H7 (cell line): ENCODE measurements at places on chromosomes 16 and 17. TPM values are rescaled to one million over a fixed set of nuclear protein-coding genes. Genes with fewer than 3 reads are reported as not detected.

GRCh38 chr17:48751172-48751571 lies 22.6 kb upstream of the HOXB13 start:
- DNase-seq, result peak; percentile 51

DNA sequence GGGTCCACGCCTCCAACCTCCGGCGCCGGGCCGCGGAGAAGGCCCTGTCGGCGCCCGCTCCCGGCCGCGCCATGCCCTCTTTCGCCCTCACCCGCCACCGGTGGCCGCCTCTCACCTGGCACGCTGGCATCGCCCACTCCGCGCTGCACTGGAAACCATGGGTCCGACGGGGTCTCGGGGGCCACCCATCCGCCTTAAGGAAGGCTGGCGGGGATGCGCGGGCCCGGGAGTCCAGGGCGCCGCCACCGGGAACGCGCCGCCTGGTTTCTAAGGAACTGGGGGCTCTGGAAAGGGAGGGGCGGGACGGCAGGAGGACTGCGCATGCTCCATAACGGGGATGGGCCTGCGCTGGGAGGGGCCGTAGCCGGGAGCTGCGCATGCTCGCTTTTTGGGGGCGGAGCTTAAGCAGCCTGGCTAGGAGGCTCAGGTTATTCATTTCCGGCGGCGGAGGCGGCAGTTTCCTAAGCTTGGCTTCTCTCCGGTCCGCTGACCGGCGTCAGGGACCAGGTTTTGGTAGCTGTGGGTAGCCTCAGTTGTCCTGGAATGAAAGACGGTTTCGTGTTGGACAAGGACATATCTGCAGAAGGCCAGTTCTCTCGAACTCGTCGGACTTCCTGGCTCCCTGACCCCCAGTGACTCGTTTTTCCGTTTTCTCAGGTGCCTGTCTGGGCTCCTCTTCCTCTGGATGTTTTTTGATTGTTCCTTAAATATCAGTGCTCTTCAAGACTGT lies at the start of gene GFOD2:
GFOD2 (minus strand) TSS at position 269 of the 730 bp plus-strand sequence. CDS start 33,601 bp downstream, outside the sequence.
- peak; percentile 100 for DNase-seq

DNA sequence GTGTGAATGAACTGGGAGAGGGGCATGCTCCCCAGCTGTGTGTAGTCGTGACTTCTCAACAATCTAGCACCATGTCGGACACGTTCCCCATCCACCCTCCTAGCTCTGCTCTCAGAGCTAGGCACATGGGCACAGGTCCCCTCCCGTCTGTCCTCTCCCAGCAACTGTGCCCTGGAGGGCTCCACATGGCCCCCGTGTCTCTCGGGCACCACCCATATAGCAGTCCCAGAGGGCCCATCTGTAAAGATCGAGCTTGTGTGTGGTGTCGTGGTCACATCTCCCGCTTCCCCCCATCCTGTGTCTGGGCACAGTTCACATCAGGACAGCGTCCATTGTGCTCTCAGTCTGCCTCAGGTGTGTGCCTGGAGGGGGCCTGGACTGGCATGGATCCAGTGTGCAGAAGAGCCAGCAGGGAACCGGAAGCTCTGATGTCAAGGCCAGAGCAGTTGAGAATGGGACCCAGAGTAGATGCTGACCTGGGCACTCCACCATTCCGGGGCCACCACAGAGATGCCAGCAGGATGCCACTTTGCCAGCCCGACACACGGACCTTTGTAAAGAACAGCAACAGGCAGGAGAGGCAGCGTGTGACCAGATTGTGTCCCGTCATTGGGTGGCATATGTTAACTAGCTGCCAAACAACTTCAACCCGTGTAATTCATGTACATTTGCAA lies 55.7 kb downstream of the MARF1 start:
- no peak for DNase-seq

DNA sequence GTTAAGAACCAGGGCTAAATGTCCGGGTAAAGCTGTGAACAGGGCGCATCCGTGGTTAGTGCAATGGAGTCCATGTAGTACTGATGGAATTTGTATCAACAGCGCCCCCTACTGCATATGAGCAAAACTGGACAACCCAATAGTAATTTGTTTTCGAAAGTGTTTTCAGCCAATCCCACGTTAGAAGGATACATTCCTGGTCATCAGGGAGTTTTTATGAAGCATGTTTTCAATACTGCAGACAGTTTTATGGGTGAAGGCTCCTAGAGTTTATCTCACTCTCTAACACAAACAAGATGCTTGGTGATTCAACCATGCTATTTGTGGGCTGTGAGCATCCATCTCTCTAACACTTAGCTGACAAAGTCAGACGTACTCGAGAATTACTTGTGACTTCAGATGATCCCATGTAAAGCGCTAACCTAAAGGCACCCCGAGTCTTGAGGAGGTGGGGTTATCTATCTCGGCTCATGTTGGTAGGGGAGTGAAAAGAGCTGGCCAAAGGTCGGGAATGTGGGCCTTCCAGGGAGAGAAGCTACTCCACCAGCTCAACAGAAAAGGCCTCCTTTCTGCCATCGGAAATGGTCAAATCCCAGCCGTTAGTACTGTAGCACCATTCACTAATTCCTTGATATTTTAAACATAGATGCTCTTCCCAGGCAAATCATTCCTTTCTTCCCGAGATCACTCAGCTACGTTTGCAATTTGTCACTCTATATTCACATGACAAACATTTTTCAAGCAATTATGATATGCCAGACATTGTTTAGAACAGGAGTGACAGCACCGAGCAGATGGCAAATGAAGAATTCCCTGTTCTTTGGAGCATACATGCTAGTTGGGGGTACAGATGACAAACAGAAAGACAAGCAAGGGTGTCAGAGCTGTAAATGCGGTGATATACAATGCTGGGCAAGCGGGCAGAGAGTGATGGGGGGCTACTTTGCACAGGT lies 46.9 kb upstream of the HNF1B start:
- peak; percentile 61 for DNase-seq

DNA sequence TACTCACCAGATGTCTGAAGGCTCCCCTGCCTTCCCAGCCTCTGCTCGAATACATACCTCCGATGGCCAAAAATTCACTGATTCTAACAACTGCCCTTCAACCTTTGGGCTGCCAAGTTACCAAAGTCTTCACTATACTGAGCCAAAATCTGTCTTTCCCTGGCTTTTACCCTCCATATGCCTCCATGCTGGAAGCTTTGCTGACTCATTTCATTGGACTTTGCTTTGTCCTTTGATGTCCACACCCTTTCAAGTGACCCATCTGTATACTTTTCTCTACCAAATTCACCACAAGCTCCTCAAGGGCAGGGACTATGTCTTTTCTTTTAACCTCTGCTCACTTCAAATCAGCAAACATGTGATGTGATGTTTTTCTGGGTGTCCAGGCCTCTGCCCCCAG lies 21.0 kb upstream of the MTMR4 start:
- no peak for DNase-seq

DNA sequence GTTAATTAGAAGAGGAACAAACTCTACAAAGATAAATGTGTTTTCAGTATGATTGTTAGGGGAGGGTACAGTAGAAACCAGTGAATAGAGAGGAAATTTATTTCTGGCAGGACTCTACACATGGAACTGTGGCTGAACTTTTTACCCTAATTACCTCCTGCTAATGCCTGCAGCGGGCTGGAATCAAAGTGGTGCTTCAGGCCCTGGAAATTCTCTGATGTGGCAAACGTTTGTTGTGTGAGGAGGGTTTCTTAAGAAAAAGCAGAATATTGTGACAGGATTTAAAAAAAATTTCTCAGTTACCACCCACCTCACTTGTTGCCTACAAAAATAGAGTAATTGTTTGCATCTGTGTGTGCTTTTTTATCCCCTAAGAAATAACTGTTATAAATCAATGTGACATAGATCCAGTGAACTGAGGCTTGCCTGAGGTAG lies 154.5 kb downstream of the BCAS3 start:
- no peak for DNase-seq

- peak; percentile 60 for DNase-seq
These were observed 904 bp downstream of the MAP2K3 start for GRCh38 chr17:21285164-21286065.

DNA sequence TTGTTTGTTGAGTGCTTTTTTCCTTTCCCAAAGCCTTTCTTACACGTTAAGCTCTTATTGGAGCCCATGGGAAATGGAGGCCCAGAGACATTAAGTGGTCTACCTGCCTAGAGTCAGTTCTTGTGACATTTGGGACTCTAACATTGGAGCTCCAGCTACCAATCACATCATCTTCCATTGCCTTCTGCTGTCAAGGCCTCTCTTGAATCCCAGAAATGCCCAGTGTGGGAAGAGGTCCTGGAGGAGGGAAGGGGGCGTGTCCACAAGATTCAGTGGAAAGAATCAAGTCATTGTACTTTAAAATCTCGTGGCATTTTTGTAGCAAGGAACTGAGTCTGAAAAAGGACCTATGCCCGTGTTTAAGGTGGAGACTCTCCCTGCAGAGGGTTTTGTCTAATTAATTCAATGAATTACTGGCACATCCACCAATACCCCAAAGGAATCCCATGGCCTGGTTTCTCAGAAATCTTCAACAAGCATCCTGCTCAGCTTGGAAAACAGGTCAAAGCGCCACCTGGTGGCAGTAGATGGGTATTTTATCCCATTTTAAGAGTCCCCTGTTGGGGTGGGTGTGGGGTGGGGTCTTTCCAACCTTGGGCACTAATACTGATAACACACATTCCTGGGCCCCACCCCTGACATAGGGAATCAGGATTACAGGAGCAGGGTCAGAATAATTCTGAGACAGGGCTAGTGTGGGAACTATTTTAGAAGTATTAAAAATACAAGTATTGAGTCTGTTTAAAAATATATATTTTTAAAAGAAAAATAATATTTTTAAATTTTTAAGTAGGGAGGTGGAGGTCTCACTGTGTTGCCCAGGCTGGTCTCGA lies 24.6 kb downstream of the GPT2 start:
- peak; percentile 91 for DNase-seq

DNA sequence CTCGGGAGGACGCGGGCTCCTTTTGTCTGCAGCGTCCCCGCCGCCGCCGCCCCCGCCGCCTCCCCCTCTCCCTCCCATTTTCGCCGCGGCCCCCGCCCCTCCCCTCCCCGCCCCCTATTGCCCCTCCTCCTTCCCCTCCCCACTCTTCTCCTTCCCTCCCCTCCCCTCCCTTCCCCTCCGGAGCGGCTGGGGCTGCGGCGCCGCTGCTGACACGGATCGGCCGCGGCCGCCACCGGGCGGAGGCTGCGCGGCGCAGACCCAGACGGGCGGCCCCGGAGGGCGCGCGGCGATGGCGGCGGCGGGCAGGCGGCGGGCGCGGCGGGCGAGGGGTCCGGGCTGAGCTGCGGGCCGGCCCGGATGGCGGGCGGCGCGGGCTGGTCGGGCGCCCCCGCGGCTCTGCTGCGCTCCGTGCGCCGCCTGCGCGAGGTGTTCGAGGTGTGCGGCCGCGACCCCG lies at the start of gene RAB11FIP4:
RAB11FIP4 (plus strand) TSS at position 180 of the 454 bp plus-strand sequence; CDS start at position 358, 178 bp downstream.
- DNase-seq, result peak; percentile 91

- DNase-seq, result no peak
These were observed 144.3 kb downstream of the AIPL1 start for GRCh38 chr17:6290488-6291196.

DNA sequence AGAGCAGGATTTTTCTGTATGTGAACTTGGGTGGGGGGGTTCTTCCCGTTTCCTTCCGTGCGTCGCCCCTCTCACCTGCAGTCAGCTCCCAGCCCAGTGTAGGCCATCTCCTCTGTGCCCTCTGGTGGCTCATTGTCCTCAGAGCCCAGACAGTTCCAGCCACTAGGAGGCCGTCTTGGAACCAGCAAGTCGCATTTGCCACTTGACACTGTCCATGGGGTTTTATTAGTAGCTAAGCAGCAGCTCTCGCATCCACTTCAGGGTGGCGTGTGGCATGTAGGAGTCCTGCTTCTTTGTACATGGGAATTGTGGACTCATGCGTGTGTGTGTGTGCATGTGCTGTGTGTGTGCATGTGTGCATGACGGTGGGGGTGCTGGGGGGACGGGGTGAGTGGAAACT lies 74.0 kb downstream of the SEC14L1 start:
- peak; percentile 89 for DNase-seq

DNA sequence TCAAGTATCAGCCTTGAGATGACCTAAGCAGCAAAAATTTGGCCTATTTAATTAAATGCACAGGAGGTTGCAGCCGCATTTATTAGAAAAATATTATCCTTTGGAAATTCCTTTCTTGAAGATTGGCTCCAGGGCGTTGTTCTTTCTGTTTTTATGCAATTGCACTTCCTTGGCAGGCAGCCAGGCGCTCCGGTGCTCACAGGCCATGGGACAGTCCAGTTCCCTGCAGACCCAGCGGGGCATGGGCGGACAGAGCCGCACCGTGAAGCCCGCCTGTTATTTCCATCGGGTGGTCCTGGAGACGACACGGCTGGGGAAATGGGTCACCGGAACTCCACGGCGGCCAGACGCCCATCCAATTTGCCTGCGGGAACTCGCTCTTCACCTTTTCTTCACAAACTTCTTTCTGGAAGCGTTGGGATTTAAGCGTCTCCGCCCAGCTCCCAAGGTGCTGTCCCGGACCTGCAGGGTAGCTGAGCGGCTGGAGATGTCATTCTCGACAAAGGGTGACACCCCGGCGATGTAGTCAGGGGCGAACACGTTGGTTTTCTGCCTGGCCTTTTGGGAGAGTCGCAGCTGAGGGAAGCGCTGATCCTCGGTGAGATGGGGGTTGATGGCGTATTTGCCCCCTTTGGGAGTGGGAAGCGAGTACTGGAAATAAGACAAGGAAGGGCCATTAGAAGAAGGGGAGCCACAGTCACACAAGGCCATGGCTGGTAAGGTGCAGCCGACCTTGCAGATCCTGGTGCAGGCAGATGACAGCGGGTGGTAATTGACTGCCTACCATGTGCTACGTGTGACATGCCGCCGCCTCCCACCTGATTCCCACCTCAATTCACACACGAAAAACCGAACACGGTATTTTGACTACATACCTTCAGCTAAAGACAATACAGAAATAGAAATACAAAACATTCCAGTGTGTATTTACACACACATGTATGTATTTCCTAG lies 12.5 kb downstream of the NOB1 start:
- DNase-seq, result no peak

DNA sequence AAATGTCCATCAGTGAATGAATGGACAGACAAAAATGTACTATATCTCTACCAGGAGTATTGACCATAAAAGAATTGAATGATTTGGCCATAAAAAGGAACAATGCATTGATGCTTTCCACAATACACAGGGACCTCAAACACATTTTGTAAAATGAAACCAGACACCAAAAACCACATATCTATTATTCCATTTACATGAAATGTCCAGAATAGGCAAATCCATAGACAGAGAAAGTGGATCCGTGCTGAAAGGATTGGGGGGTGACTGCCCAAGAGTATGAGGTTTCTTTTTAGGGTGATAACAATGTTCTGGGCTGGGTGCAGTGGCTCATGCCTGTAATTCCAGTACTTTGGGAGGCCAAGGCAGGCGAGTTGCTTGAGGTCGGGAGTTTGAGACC lies 6.9 kb upstream of the LITAF start:
- no peak for DNase-seq

KRT9 gene
- total RNA-seq, result not detected in 2 replicates

PERCC1 gene
- total RNA-seq, result not detected in 2 replicates

DBF4B gene
- 21.0 and 30.4 TPM in 2 replicates for total RNA-seq

UNC13D gene
- total RNA-seq, result 4.2 and 7.2 TPM in 2 replicates
